ENCODE measurements at places on chromosomes 1 and 21.

DNA sequence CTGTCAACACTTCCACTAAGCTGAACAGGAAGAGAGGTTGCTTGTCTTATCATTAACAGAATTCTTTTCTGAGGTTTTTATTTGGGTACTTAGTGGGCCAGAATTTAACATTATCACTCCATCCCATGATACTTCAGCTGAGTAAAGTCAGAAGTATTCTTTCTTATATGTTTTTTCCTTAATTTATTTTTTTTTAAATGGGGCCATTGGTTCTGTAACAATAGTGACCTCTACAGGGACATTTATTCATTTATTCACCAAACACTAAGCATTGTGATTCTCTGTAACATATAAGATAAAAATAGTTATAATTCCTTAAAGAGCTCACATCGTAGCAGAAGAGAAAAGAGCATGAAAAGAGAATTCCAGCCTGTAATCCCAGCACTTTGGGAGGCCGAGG lies 9.8 kb downstream of the GREM2 start:
- DNase-seq = no peak

DNA sequence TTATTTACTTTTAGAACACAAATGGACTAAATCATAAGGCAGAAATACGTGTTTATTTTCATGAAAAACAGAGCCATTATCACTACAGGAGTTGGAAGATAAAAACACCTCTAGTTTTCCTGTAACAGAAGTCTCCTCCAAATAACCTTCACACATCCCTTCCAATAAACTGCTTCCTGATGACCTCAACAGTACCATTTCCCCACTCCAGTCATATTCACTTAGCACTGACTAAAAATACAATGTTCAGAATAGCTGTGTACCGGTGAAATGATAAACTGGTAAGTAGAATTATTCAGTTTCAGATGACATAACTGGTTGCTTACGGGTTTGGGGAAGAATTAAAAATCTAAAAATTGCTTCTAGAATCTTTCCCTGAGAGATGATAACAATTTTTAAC lies 137.9 kb downstream of the DENND1B start:
- DNase-seq = no peak

DNA sequence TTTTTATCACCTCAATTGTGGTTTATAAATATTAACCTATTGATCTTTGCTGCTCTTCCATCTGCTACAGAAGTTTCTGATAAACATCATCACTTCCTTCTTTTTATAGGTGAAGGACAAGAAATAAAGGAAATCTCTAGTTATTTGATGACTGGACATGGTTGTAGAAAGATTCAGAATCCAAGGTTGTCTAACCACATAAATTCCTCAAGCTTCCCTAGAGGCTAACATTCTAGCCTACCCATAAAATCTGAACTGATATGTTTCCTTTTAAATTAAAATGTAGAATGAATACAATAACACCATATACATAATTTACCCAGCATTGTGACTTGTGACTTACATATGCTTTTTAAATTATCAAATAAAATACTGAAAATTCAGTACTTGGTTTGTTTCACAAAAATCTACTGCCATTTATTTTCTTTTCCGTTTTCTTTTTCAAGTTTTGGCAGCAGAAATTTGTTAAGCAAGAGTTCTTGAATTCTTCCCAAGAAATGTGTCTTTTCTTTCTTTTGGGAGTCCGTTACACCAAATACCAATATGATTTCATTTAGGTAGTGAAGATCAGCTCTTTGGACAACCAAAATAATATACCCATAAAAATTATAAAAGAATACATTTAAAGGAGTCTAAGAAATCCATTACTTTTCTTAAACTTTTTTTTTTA lies 513.2 kb upstream of the ADGRL2 start:
- DNase-seq = no peak

GRCh38 chr1:58921751-58922150 lies 137.9 kb upstream of the JUN start:
- DNase-seq = no peak

GRCh38 chr21:44618504-44618903 lies 6.6 kb downstream of the KRTAP10-8 start:
- no peak for DNase-seq

Measured in stimulated activated CD8-positive, alpha-beta memory T cell treated with anti-CD3 and anti-CD28 coated beads, Interleukin-4, amount 100 ng/mL, for 1 hour (primary cell).